CD4-positive, alpha-beta T cell treated with Interleukin-1 beta for 1 hour (primary cell): ENCODE measurements at places on chromosomes 13 and 19.

DNA sequence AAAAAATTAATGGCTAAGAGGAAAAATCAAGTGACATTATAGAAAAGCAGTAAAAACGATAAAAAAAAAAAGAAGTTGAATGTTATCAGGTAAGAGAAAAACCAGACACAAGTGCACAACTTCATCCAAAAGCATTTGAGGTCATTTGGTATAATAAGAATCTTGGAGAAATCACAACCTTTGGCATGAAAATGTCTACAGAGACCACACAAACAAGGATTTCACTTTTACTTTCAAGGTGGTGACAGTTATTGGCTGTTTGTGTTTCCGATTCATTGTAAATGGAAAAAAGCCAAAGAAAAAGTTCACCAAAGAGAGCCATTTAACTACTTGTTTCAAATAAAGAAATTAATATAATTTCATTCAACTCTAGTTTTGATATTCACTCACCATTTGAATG is 1193.5 kb downstream of the PCDH9 start:
- no peak for DNase-seq

GRCh38 chr13:49213539-49213938 is 6.6 kb upstream of the MLNR start:
- DNase-seq: no peak

- DNase-seq: no peak
Observed at GRCh38 chr19:1773184-1773583, 19.9 kb downstream of the ONECUT3 start.

DNA sequence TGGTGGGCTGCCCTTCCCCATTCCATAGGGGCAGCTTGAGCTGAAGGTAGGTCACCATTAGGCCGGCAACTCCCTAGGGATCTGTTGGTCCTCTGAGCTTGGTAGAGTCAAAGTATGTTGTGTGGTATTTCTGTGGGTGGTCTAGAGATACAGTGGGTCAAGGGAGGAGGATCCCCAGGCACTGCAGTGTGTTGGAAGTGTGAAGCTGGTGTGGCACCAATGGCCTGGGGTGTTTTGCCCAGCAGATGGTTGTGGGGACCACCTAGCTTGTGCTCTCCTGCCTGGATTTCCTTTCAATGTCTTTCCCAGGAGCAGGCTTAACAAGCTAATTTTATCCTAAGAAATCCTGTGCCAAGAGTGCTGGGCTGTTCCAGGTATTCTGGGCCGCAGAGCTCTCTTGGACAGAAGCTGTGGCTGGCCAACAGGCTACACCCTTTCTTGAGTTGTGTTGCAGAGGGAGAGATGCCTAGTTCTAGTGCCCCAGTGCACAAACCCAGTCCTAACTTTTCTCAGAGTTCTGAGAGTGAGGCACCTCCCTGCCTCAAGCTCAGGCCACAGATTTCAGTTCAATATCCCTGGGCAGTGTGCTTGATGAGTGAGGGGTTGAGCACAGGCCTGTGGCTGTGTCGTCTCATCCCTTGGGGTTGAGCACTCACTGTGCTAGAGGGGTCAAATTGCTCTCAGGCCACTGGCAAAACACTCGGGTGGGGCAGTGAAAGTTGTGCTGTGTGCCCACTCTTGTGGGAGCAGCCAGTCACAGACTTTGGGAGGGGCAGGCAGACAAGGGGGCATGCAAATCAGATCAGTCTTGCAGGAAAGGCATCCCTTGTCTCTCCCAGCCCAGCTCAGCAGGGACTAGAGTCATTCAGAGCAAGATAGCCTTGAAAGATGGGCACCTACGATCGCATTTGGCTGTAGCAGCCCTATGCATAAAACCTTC is 1806.1 kb upstream of the MIR17HG start:
- DNase-seq: no peak

DNA sequence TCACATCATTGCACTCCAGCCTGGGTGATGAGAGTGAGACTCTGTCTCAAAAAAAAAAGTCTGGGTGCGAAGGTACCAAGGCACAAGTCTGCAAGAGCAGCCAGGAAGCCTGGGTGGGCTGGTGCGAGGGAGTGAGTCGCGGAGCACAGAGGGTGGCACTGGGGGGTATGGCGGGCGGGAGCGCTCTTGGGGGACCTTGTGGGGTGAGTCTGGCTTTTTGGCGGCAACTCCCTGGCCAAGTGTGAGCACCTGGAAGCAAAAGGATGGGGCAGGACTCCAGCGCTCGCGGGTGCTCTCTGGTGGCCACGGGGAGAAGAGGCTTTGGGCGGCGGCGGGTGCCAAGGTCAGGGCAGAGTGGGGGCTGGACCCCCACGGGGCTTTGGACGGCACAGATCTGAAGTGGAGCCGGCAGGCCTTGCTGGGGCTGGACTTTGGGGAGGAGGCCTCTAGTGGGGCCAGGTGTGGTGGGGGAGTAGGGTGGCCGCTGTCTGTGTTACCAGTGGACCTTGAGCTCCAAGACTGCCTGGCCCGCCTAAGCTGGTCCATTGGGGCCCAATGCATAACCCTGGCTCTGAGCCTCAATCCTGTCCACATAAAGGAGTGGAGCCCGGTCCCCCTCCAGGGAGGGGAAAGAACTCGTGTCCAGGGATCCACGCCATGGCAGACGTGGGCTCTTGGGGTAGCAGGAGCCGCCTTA is 1.6 kb downstream of the P2RY11 start:
- peak; percentile 72 for DNase-seq

DNA sequence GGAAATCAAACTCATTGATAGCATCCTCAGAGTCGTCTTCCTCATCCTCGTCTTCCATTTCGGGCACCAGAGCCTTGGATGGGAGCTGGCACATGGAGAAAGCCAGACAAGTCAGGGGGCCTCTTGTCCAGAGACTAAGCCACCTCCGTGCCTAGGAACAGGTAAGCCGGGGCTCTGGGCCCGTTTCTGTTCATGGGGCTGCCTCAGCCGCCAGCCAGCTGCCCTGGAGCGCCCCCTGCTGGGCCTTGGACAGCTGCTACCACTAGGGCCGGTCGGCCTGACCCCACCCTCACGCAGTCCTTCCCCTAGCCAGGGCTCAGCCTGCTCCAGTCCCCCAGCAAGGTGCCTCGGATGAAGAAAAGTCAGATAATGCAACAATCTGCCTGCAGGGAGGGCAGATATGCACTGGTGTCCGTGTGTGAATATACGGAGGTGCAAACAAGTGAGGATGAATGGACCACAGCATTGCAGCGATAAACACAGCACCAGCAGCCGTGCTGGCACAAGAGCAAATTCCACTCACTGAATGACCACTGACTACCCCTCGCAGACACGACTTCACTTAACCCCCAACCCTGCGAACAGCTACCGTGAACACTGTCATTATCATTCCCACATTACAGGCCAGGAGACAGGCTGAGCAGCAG is 11.9 kb upstream of the PRKD2 start:
- DNase-seq: peak; percentile 81

GRCh38 chr19:38470788-38471480 is 37.4 kb downstream of the RYR1 start:
- DNase-seq: no peak

DNA sequence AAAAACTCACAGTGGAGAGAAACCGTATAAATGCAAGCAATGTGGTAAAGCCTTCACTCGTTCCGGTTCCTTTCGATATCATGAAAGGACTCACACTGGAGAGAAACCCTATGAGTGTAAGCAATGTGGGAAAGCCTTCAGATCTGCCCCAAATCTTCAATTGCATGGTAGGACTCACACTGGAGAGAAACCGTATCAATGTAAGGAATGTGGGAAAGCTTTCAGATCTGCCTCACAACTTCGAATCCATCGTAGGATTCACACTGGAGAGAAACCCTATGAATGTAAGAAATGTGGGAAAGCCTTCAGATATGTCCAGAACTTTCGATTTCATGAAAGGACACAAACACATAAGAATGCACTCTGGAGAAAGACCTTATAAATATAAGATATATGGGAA is 19.4 kb upstream of the ZNF69 start:
- no peak for DNase-seq

DNA sequence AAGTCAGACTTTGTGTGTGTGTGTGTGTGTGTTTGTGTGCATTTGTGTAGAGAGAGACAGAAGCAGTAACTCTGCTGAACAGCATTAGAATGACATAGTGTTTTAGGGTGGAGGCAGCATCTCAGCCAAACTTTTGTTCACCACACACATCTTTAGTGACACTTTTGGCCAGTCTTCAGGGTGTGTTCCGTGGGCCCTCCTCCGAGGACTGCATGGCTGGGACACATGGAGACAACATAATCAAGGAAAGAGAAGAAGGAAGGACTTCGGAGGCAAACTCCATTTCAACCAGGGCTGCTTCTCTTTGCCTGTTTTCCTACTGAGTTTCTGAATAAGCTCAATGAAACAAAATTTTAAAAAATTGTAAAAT is 205.1 kb downstream of the LHFPL6 start:
- DNase-seq: no peak

DNA sequence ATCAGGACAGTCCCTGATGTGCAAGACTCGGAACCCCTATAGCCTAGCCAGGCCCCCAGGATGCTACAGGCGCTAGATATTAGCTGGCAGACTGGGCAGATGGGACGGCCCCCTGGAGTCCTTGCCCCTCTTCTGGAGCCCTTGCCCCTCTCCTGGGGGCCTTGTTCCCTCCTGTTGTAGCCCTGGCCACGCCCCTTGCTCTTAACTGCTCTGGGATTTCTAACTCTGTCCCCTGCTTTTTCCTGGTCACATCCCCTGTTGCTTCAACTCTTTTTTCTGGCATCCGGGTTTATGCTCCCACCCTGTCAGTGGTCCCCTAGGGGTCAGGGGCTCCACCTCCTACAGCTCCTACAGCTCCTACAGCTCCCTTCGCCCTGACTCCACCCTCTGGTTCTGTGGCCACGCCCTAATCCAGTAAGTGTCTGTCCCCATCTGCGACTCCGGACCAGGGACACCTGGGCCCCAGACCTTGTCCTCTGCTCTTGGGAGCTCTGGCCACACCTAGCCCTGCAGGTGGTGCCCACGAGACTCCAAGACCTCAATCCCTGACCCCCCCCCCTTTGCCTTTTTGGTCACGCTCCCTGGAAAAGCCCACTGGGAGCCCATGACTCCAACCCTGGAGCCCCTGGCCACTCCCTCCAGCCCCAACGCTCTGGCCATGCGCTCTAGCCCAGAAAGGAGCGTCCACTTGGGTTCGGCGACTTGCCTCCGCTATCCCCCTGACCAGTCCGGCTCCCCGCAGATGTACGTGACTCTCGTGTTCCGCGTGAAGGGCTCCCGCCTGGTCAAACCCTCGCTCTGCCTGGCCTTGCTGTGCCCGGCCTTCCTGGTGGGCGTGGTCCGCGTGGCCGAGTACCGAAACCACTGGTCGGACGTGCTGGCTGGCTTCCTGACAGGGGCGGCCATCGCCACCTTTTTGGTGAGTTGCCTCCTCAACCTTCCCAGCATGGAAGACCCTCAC is 6.8 kb downstream of the PLPPR2 start:
- no peak for DNase-seq

- DNase-seq: no peak
Observed at GRCh38 chr13:49213997-49214916, 5.9 kb upstream of the MLNR start.

DNA sequence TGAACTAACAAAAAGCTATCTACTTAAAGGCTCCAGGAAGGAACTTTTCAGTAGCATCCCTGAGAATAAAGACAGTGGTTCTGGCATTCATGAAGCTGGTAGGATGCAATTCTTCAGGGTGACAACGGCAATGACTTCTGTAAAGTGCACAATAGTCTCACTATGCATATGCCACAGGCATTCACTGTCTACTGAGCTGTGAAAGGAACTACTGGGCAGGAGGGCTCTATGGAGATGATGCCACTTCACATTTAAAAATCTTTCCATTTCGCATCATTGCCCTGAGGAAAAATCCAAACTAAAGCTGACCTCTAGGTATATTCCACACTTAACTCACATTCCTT is 2020.6 kb upstream of the PCDH20 start:
- no peak for DNase-seq

DNA sequence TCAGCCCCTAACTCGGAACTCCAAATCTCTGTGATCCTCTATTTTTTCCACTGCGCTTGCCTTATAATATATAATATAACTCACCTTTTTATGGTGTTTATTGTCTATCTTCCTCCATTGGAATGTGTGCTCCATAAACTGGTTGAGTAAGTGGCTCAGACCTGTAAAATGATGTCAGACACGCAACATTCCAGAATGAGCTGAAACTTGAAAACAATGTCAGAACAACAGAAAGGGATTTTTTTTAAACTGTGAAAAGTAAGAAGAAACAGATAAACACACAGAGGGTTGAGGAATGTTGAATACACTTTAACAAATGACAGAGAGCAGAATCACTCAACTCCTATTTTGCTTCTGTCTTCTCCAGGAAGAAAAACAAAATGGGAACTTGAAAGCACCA is 19.1 kb upstream of the FAM216B start:
- no peak for DNase-seq

GRCh38 chr19:55679343-55680257 is 4.6 kb downstream of the EPN1 start:
- no peak for DNase-seq

DNA sequence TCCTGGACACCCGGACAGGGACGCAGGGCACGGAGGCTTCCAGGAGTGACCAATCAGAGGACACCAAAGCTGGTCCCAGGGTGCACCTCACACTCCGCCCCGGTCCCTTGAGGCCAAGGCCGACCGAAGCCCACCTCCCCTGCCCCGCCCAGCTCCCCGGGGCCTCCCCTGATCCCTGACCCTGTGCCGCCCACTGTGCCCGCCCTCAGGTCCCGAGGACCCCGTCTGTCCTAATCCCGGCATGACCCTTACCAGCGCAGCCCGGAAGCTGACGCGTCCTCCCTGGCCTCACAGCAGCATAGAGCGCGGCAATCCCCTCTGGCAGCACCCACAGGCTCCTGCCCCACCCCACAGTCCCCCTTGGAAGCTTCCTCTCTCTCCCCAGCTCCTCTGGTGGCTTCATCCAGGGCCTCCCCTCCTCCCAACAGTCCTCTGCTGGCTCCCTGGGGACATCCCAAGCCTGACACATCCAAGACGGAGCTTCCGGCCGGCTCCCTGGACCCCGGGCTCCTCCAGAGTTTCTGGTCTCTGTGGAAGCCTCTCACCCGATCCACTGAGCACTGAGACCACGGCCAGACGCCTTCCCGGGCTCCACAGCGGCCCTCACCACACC is 7.4 kb upstream of the CDC34 start:
- no peak for DNase-seq
